Head of caudate nucleus (tissue), 42 donors: ENCODE measurements at places on chromosomes 6 and 20.

- DNase-seq = no peak
These were observed 484.9 kb downstream of the COL12A1 start for GRCh38 chr6:74720923-74721322.

DNA sequence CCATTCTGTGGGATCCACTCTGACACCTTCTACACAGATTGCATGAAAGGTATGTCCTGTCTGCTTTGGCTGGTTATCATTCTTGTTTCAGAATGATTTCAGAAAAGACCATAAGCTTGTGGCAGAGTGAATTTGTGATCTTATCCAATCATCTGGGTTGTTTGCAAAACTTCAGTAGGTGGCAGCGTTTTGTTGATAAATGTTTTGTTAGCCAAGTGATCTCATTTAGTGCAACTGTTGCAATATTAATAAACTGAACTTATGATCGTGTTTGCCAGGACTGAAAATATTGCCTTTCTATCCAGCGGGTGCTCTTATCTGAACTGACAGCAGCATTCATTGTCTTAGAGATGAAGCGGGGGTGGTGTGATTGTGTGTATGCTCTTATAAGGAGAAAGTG lies 613.2 kb upstream of the NOX3 start:
- no peak for DNase-seq

DNA sequence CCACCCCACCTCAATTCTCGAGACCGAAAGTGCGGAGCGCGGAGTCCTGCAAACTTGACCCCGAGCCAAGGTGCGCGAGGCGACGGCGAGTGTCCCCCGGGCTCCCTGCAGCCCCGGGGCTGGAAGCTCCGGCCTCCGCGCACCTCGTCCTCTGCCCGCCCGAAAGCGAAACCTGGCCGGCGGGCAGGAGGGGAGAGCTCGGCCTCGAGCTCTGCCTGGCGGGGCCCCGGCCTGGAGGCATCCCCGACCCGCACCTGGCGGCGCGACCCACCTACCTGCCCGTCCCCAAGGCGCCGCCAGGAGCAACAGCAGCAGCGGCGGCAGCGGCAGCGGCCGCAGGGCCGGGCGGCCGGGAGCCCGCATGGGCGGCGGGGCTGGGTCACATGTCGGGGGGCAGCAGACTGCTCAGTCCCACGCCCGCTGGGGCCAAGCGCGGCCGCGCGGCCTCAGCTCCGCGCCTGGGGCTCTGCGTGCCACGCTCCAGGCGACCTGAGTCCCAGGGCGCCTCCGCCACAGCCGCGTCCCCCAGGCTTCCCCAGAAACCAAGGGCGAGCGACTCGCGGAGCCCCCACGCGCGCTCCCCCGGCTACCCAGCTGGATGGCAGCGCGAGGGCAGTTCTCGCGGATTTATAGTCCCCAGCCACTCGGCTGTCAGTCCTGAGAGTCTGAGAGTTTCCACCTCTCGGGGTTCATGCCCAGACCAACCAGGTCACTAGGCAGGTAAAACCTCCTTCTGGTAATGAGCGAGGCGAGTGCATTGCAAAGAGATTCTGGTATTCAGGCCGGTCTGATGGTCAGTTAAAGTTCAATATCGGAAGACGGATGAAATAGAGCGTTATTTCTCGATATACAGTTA lies at the start of gene IL20RA:
Gene IL20RA, minus strand, starts transcription at position 600 of the 856 bp plus-strand sequence. Its CDS starts 237 bp downstream, at position 363.
- DNase-seq = peak; percentile 45

DNA sequence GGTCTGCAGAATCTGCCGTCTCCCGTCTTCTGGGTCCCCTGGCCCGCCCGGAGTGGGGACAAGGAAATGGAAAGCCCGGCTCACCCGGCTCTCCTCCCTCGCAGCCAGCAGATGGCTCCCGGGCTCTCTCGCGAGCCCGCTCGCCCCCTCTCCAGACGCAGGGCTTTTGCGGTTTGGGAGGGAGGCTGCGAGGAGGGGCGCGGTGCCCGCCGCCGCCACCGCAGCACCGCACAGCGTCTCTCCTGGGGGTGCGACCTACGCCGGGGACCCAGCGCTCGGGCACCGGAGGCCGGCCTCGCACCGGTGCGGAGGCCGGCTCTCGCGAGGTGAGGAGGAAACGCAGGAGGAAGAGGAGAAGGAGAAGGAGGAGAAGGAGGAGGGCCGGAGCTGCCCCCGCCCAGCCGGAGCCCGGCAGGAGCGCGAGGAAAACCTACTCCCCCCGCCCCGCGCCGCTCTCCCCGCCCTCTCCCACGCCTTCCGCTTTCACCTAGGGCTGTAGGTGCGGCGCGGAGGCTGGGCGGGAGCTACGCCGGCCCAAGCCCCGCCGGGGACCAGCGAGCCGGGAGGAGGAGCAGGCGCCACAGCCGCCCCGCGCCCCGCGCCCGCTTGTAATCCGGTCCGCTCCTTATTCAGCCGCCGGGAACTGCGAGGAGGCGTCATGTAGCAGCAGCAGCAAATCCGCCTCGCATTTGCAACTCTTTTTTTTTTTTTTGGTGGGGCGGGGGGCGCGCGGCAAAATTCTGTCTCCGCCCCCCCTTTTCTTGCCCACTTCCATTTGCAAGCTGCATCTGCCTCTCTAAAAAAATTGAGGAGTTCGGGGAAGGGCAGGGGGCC lies at the start of gene CARMIL1:
Gene CARMIL1, plus strand, starts transcription at position 461 of the 834 bp plus-strand sequence. CDS start 422 bp downstream, outside the sequence.
- peak; percentile 66 for DNase-seq

DNA sequence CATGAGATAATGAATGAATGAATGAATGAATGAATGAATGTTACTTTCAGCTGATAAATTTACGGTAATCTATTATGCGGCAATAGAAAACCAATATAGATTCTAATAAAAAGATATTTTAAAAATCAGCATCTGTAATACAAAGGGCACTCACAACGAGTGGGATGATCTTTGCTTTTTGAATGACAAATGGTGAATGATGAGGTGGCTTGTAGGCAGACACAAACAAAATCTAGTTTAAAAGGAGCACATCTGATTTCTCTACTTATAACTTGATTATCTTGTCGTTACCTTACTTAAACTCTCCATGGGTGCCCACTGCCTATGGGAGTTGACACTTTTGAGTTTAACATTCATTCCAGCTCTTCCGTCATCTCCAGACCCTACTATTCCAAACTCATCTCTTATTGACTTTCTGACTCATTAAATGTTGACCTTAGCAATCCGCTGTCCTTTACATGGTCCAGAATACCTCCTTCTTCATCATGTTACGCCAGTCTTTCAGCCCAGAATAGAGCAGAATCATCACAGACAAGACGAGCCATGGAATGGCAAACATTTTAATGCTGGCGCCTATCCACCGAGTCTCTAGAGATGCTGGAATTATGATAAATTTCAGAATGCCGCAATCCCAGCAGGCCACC lies 41.3 kb downstream of the NHLRC1 start:
- no peak for DNase-seq

- DNase-seq = no peak
These were observed 102.3 kb upstream of the CCN2 start for GRCh38 chr6:132053511-132053910.

- DNase-seq = no peak
These were observed 26.3 kb upstream of the TFB1M start for GRCh38 chr6:155340464-155341129.

GRCh38 chr6:72182337-72183246 lies 296.2 kb downstream of the RIMS1 start:
- DNase-seq = peak; percentile 45

GRCh38 chr6:3013486-3013885 lies 13.8 kb downstream of the NQO2 start:
- DNase-seq = peak; percentile 45

- peak; percentile 77 for DNase-seq
These were observed 283.9 kb downstream of the TBC1D7 start for GRCh38 chr6:13044390-13044789.

DNA sequence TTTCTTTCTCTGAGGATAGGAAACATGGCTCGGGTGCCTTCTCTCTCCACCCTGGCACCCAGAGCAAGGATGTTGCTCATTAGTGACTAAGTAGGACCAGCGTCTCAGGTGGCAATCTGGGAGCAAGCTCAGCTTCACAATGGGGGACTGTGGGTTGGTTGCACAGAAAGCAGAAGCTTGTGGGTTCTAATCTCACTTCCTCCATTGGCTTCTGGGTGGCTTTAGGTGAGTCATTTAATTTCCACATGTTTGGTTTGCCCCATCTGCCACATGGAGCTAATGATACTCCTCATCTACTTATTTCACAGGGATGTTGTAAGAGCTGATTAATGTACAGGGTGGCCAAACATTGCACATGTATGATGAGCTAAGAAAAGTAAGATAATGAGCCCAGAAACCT lies 54.8 kb upstream of the AKIRIN2 start:
- DNase-seq = peak; percentile 18

GRCh38 chr6:113620386-113620785 lies 236.8 kb upstream of the MARCKS start:
- DNase-seq = no peak

DNA sequence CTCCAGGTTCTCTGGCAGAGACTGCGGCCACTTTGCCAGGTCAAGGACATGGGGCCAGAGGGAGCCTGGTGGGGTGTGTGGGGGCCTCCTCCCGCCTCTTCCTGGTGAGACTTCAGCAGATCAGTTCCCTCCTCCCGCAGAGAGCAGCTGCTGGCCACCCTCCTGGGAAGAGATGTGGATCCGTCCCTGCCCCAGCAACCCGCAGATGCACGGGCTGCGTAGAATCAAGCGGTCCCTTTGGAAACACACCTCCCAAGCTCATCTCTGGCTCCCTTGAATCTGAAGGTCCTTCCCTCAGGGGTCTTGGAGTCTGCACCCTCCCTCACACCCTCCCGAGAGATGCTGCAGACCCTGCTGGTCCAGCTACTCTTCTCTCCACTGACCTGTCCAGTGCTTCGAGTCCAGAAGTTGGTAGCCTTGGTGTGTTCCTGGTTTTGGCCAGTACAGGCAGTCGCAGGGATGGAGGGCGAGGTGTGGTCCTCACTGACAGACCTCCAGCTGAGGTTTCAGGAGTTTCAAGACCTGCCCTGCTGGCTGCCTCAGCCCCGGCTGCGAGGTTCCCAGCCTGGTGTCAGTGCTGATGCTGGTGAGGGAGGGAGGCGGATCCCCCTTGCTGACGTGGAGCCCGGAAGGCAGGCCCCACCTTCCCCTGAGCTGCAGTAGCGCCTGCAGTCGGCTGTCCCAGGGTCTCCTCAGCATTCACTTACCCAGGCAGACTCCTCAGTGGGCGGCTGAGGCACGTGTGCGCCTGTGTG lies at the start of gene NPBWR2:
Gene NPBWR2, minus strand, starts transcription at position 585 of the 755 bp plus-strand sequence. CDS start 734 bp downstream, outside the sequence.
- DNase-seq = peak; percentile 31

DNA sequence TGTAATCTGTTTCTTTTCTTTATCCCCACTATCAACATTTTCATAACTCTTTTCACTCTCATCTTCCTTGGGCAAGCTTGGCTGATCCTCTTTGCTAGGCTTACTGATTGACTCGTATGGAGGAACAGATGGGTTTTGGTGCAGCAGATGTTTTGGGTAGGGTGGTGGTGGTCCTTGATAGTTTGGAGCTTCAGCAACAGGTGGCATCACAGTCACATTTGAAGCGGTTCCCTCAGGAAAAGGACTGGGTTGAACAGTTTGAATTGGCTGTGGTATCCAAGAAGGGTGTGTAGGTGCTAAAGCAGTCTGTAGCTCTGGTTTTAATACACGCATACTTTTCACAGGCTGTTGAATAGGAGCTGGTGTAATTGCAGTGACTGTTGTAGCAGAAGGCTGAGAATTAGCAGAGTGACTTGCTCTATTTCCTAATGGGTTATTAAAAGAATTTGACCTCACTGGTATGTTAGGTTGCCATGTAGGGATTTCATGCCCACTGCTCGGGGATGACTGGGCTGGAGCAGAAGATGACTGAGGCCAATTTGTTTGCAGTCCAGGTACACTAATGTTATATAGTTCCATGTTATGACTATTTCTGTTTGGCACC lies 34.5 kb downstream of the LATS1 start:
- DNase-seq = no peak

DNA sequence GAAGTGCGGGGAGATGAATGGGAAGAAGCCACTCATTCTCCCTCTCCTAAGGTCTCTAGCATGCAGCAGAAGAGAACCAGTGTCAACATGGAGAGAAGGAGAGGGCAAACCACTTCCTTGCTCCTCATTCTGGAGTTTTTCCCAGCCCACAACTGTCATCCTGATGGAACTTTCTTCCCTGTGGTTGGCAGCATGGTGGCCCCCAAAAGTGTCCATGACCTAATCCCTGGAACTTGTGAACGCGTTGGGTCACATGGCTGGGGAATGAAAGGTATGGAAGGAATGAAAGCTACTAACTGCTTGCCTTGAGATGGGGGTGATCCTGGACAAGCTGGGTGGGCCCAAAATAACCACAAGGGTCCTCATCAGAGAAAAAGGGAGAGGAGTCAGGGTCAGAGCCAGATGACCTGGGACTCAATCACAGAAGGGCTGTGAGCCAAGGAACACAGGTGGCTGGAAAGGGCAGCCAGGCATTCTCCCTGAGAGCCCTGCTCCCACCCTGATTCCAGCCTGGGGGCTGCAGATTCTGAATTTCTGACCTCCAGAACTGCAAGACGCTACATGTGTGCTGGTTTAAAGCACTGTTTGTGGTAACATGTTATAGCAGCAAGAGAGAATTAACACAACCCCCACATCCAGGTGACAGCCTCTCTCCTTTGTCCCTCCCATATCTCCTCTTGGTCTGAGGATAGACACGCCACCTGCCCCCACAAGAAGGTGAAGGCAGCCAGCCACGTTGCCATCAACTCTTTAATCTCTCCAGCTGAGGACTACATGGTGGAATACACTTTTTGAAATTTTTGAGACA lies 63.2 kb downstream of the PYGB start:
- peak; percentile 15 for DNase-seq

GRCh38 chr6:12968290-12968689 lies 251.7 kb downstream of the PHACTR1 start:
- DNase-seq = no peak

DNA sequence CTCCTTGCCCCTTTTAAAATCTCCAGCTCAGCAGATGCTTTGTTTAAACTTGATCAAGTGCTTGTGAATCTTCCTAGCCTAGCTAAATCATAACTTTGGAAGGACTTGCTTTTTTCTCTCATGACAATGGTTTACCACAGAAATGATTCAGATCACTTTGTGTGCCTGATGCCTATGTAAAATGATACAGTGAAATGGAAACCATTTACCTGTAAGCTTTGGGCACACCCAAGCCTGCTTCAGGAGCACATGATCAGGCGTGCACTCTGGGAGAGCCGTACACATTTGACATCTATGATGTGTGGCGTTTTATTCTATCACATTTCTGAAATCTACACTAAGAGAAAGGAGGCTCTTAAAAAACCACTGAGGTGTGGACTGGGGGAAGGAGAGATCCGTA lies 41.1 kb downstream of the PTPN1 start:
- no peak for DNase-seq

DNA sequence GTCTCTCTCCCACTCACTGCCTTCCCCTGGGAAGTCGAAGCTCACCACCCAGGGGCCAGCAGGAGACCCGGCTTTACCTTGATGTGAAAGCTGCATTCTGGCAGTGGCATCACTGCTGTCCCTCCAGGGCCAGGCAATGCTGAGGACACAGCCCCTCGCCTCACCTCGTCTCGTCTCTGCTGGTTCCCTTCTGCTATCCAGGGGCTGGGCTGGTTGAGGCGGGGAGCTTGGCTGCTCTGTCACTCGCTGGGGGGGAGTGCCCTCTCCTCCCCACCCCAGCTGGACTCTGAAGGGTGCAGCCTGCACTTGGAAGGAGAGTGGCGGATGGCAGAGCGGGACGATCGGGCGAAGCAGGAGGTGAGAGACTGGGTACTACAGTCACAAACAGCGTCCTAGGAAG lies 12.7 kb upstream of the DSN1 start:
- no peak for DNase-seq

- DNase-seq = no peak
These were observed at the start of gene HIVEP1 for GRCh38 chr6:12012038-12012557. Gene HIVEP1, plus strand, starts transcription at chr6:12012312. Its CDS starts 3,317 bp downstream, at chr6:12015629.
